Coronary artery (tissue), 2 donors: ENCODE measurements at places on chromosomes 3 and 15.

- peak; percentile 58 for DNase-seq
These were observed 9.8 kb downstream of the ISG20 start for GRCh38 chr15:88648357-88649214.

DNA sequence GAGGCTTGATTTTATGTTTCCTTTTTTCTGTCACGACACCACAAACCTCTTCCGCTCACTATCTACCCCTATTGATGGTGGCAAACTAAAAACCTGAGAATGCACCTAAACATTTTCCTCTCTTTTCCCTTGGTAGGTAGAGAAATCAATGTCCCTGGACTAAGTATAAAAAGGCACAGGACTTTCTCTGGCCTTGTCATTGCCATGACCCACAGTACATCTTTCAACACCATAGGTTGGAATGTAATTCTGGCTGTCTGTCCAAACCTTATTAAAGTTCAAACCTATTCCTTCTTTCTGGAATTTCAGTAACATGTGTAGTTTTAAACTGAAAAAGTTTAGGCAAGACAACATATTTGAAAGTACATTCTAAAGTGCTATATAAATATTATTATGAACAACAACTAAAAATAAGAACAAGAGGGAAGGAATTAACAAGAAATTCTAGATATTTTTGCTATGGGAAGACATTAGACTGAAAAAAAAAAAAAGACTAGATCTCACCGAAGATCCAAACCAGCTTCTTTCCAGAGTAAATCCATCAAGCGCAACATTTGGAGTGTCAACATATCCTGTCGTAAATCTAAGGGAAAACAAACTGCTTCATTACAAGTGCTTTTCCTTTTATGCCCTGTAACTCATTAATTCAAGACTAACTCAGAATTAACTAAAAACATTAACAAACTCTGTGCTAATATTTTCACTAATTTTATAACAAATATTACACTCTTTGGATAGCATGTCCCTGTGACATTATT is 73.1 kb downstream of the FAIM start:
- no peak for DNase-seq

DNA sequence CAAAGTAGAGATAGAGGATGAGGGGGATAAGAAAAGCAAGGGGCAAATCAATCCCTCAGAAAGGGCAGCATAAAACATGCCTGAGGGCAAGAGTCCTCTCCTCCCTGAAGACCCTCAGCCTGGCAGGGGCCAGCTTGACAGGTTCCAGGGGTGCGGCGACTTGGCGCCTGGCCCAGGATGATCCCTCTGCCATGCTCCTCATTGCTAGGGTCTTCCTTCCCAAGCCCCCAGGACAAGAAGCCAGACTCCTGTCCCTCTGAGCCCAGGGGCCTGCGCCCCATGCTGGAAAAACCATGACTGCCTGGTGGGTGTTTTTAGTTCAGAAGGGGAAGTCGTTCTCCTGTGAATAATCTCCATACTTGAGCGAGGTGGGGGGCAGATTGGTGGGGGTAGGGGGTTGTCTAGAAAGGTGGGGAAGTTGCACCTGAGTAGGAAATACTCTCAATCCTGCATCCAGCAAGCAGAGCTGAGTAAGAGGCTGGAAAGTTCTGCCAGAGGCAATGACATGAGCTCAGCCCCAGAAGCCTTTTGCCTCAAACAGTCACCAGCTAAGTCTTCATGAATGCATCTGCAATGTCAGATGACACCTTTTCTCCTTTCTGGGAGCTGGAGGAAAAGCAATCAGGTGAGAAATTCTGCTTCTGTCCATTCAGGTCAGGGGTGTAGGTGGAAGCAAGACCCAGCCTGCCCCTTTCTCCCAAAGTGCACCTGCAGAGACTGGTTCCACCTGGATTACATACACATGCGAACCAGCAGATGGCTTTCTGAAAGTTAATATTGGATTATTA is 18.3 kb downstream of the SLC12A8 start:
- no peak for DNase-seq

- no peak for DNase-seq
These were observed 39.3 kb downstream of the TRAK1 start for GRCh38 chr3:42130329-42131070.

GRCh38 chr3:169846458-169847193 is 23.1 kb downstream of the LRRC31 start:
- no peak for DNase-seq

DNA sequence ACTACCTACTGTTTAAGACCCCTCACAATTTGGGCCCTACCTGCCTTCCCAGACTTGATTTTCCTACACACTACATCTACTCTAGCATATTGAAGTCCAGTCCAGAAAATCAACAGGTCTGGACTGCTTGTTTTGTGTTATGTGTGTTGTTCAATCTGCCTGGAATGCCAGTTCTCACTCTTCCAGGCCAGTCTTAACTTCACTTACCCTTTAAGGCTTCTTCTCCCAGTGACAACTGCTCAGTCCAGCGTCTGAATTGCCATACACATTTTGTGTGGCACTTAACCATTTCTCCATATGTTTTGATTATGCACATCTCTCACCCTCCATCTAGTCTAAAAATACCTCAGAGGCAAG is 1.1 kb downstream of the TICRR start:
- no peak for DNase-seq

DNA sequence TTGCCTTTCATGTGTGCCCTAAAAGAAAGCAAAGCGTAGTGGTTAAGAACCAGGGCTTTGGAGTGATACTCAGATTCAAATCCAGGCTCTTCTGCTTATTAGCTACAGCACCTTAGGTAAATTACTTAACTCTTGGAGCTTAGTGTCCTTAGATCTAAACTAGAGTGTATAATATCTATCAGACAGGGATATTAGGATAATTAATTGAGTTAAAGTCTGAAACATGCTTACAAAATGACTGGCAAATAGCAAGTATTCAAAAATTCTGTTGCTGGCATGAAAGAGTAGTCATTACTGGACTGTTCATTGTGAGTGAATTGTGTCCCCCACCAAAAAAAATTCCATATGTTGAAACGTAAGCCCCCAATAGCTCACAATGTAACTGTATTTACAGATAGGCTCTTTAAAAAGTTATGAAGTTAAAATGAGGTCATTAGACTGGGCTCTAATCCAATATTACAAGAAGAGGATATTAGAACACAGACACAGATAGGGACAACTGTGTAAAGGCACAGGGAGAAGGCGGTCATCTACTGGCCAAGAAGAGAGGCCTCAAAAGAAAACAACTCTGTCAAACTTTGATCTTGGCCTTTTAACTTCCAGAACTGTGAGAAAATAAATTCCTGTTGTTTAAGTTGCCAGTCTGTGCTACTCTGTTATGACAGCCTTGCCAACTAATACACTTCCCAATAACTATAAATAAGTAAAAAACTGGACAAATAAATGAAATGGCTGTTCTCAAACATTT is 60.4 kb upstream of the LRRC3B start:
- no peak for DNase-seq

GRCh38 chr15:52440946-52441345 is 87.7 kb downstream of the MYO5A start:
- DNase-seq = no peak

DNA sequence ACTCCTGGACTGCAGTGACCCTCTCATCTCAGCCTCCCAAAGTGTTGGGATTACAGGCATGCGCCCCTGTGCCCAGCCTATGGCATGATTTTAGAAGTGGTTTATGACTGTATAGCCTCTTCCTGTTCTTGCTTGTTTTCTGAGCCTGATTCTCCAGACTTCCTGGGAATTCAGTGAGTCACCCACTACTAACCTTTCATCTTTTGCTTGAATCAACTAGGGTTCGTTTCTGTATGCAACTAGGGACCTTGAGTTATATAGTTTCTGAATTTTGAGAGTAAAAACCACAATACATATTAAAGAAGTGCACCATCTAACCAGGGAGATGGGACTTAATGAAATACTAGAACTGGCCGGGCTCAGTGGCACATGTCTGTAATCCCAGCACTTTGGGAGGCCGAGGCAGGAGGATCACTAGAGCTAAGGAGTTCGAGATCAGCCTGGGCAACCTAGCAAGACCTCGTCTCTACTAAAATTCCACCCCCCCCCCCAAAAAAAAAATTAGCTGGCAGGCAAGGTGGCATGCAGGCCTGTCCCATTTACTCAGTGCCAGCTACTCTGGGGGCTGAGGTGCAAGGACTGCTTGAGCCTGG is 76.0 kb downstream of the ZNF609 start:
- no peak for DNase-seq
